ENCODE measurements at places on chromosomes 3 and 15. TPM values are rescaled to one million over a fixed set of nuclear protein-coding genes. Genes with fewer than 3 reads are reported as not detected.

GRCh38 chr3:50612234-50612882, 784 bp upstream of the CISH start:
- no peak for DNase-seq

DNA sequence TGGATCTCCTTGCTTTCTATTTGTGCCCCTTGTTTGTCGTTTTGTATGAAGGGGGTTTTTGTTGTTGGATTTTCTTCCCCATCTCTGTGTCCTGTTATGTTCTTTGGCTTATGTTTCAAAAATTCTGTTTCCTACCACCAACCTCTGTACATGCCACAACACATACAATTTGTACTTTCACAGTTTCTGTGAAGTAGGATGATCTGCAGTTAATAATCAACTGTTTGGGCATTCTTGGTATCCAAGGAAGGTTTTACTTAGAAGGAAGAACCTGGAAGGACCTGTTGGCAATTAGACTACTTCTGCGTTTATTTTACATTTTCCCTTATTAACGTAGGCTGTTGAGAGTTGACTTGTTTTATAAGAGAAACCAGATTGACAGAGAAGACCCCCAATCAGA, 8.3 kb downstream of the SETD5 start:
- no peak for DNase-seq

- DNase-seq, result no peak
These were observed 147.5 kb upstream of the SOX2 start for GRCh38 chr3:181564222-181564621.

DNA sequence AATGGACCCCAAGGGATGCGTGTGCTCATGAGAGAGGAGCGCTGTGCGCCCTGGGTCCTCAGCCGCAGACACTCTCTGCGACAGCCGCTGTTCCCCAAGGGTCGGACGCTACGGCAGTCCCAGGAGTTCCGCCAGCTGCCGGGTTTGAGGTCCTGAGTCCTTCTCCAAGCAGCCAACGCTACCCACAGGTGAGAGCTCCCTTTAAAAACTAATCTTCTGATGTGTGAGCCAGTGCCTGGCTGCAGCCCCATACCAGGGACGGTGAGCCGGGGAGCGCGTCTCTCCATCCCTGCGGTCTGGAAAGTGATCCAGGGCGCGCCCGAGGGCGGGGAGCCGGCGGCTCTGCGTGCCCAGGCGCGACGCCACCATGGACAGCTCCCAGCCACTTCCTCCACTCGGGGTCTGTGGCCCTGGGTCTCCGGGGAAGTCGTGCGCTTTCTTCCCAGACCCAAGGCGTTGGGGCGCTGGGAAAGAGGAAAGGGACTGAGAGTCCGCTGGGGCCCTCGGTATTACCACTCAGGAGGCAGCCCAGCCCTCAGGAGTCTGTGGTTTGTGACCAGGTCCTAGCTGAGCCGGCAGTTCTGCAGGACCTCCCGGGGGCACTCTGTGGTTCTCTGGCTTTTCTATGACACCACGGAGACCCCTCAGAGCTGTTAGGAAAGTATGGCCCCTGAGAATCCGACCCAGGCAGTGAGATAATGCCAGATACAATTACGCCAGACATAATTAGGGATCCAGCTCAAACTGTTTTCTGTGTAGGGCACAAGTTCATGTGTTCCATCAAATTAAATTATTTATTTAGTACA, 1.4 kb downstream of the CEMIP start:
- DNase-seq, result peak; percentile 27

DNA sequence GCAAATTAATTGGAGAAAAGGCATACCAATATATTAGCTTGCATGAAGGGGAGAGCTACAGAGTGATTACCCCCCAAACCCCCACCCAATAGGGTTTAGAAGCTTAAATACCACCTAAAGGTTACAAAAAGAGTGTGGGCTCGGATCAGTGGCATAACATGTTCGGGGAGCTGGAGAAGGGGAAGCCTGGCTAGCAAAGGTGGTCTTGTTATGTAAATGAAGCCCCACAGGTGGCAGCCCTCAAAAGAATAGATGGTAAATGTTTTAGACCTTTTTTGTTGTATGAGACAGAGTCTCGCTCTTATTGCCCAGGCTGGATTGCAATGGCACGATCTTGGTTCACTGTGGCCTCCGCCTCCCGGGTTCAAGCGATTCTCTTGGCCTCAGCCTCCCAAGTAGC, 10.9 kb upstream of the PXK start:
- no peak for DNase-seq

GRCh38 chr3:123546133-123546755, 38.6 kb downstream of the HACD2 start:
- peak; percentile 39 for DNase-seq

DNA sequence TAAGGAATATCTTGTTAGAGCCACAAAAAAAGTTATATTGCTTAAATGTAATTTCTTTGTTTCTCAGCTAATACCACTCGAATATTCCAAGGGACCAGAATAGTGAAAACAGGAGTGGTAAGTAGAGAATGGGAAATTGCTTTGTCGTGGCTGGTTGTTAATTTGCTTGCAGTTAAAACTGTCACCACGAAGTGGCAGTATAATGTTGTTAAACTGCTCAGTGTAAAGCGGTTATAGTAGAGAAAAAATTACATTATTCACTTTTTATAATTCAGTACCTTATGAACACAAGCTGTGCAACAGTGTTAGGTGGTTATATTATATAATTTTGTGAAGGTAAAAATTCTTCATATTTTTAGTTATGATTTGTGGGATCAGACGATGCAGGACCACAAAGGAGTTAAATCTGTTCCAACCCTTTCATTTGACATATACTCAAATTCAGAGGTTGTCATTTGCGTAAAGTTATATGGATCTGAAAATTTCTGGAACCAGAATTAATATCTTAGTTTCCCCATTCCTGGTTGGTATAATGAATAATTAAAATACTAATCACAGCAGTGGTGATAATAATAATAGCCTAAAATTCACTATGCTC, 171.8 kb downstream of the FEZF2 start:
- DNase-seq, result peak; percentile 14

DNA sequence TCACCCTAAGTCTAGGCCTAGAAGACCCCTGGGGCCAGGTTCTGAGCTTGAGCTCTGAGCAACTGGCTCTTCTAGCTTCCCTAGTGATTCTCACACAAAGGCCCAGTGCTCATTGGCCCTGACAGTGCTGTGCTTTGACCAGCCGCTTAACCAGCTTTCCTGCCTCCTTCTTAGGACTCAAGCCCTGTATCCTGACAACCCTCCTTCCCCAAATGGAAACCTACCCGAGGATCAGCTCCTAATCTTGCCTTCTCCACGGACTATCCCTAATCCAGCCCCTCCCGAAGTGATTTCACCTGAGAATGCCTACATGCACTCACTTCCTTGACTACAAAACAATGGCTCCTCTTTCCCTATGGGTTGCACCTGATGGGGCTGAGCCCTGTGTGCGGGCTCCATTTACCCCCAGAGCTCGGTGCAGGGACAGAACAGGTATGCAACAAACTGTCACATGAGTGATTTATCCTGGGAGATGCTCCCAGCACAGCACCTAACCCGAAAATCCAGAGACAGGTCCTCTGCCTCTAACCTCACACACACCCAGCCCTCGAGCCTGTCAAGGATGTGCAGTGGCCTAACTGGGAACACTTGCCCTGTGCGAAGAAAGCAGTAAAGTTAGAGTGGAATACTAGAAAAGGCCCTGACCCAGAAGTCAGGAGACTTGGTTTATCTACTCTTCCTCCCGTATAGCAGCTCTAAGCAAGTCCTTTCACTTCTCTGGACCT, 2.3 kb downstream of the MEGF11 start:
- no peak for DNase-seq

DNA sequence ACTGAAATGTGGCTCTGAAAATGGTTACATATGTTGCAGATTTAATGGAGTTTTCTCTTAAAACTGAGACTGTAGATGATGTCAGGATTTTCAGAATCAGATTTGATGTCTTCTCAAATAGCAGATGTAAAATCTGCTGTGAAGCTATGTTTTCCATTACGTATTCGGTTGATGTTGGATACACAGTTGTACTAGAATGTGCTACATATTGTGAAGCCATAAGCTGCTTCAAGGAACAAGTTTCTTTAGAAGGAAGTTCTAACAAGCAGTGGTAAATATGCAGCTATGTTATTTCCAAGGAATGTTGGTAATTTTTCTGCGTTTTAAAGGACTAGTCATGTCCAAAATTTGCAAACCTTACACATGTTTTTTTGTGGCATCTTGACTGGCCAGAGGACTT, 197.7 kb downstream of the RBMS3 start:
- DNase-seq, result no peak

GRCh38 chr15:100879464-100880138, at the start of gene ALDH1A3:
ALDH1A3 (plus strand) TSS chr15:100879831; CDS start chr15:100879908, 77 bp downstream.
- peak; percentile 74 for DNase-seq

- DNase-seq, result no peak
These were observed 6.5 kb downstream of the CHST13 start for GRCh38 chr3:126530171-126531050.

DNA sequence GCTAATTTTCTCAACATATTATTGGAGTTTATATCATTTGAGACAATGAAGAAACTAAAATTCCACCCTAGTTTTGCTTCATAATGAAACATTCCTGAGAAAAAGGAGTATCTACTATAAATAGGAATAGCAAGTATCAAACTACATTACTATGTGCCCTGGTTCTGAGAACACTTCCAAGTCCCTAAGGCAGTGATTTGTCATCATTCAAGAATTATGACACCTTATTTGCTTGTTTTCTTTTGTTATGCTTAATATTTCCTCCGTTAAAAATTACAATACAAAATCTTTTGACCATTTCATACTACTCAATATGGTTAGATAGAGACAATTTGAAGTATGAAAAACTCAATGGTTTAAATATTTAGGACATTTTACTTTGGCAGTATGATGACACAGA, 707.8 kb upstream of the GOLIM4 start:
- peak; percentile 21 for DNase-seq

- DNase-seq, result no peak
These were observed 11.2 kb downstream of the BOC start for GRCh38 chr3:113222451-113223086.

DNA sequence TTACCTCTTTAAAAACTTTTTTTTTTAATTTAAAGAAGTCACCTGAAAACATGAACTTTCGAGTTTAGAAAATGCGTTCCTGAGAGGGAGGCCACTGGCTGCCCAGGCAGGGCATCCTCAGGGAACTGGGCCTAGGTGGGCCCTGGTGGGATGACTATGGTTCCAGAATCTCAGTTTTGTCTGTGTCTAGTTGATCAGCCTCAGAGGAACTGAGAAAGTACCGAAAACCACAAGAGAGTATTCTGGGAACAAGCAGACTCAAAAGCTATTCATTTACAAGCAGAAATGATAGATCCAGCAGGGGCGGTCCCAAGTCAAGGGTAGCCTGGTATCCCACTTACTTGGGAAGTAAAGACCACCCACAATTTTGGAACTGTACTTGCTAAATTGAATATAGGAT, 10.5 kb downstream of the WWTR1 start:
- DNase-seq, result no peak

DNA sequence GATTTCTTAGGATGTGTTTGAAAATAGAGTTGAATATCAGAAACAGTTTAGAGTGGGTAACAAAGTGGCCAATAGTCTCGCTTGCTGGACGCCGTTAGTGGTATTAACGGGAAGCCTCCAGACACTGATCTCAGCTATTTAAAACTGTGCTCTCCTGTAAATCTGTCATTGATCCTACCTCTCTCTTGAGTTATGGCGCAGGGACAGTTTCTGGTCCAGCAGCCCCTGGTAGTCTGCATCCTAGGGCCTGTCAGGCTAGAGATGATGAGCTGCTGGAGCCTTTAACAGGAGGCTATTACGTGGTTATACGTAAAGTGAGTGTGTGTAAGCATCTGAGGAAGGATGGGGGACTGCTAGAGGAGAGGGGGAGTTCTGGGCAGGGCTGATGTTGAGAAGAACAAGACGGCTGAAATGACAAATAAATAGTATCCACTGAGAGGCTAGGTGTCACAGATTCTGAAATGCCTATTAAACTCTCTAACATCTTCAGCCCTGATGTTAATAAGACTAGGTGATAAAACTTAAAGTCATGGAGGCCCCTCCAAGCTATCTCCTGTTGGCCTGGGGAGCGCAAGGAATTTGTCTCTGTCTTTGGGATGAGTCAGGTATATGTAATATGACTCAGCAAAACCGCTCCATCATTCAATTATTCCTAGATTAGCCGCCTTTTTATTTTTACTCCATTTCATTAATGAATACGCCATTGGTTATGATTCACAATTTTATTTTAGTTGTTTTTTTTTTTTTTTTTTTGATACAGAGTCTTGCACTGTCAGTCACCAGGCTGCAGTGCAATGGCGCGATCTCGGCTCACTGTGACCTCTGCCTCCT, 155.7 kb downstream of the GREM1 start:
- no peak for DNase-seq

- peak; percentile 40 for DNase-seq
These were observed 18.7 kb downstream of the ISG20 start for GRCh38 chr15:88657326-88658069.

GRCh38 chr3:27354161-27354560, 15.0 kb downstream of the NEK10 start:
- no peak for DNase-seq

GRCh38 chr3:30577788-30578187, 28.6 kb upstream of the TGFBR2 start:
- DNase-seq, result no peak

- peak; percentile 35 for DNase-seq
These were observed 44.5 kb downstream of the SLC24A1 start for GRCh38 chr15:65666257-65666656.

NANOGP8 gene
- not detected for total RNA-seq

ZNF619 gene
- 4.1 TPM for total RNA-seq

SRGAP3 gene
- total RNA-seq, result 0.57 TPM

DNAH12 gene
- total RNA-seq, result 0.47 TPM

TIMP4 gene
- 5.1 TPM for total RNA-seq

GPX1 gene
- total RNA-seq, result 169 TPM

LSAMP gene
- 0.25 TPM for total RNA-seq

ASB14 gene
- not detected for total RNA-seq

IQCF5 gene
- total RNA-seq, result not detected

PODXL2 gene
- 18.6 TPM for total RNA-seq

RASGRF1 gene
- 0.32 TPM for total RNA-seq

CLEC3B gene
- not detected for total RNA-seq

SLC9A9 gene
- total RNA-seq, result 0.10 TPM

SI gene
- not detected for total RNA-seq

GOLGA6L26 gene
- not detected for total RNA-seq

GATM gene
- 1.1 TPM for total RNA-seq

NTRK3 gene
- 0.86 TPM for total RNA-seq

CHRNA5 gene
- total RNA-seq, result 14.7 TPM

WNT5A gene
- 113 TPM for total RNA-seq

IGF2BP2 gene
- total RNA-seq, result 59.1 TPM

Measured in M059J (cell line).